ENCODE measurements at places on chromosomes 7 and 10. TPM values are rescaled to one million over a fixed set of nuclear protein-coding genes. Genes with fewer than 3 reads are reported as not detected.

DNA sequence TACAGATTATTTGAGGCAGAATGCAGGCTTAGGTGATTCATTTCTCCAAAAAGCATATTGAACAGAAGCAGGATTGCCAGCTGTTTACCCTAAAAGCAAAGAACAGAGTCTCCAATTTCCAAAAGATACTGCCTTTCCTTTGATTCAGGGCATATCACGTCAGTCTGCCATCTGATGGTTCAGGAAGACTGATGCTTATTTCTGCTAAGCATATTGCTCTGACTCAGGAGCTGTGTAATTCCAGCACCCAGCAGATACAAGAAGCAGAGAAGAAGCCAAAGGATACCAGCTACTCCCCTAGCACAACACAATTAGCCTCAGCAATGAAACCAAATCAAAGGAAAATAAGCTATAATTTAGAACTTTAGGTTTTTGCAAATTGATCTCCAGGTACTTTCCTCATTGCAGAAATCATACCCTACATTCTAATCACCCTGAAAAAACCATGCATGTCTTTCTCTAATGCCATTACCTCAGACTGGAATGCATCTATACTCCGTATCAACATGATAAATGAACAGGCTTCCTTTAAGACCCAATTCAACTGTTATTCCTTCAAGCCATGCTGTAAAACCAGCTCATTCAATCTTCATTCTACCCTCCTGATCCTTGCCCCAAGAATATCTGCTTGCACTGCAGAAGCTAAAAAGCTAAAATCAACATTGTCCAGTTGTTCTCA, 55.1 kb downstream of the ABI1 start:
- no peak overlapping the region for H3K27ac ChIP-seq
- H3K4me1 ChIP-seq = peaks cover 47% of the 10 kb centered on the region
- no peak overlapping the region for H3K4me3 ChIP-seq
- no peaks in the 10 kb centered on the region for H3K36me3 ChIP-seq
- H3K27me3 ChIP-seq = no peaks in the 10 kb centered on the region

DNA sequence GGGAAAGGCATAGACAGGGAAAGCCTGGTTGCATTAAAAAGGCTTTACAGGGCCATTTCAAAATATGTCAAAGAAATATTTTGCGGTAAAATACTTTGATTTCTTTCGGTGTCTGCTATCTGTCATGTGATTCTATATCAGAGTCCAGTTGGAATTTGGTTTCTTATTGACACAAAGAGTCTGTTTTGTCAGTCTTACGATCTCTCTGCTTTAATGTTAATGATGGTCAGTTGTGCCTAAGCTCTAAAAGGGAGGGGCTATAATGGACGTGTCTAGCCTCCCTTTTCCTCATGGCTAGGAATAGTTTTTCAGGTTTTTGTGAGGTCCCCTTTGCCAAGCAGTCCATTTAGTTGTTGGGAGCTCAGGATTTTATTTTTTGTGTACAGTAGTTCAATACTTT, 31.5 kb downstream of the ORC5 start:
- H3K36me3 ChIP-seq = peaks cover 35% of the 10 kb centered on the region
- H3K27me3 ChIP-seq = no peaks in the 10 kb centered on the region
- no peak for DNase-seq
- H3K4me1 ChIP-seq = no peaks in the 10 kb centered on the region
- H3K4me3 ChIP-seq = no peak overlapping the region

DNA sequence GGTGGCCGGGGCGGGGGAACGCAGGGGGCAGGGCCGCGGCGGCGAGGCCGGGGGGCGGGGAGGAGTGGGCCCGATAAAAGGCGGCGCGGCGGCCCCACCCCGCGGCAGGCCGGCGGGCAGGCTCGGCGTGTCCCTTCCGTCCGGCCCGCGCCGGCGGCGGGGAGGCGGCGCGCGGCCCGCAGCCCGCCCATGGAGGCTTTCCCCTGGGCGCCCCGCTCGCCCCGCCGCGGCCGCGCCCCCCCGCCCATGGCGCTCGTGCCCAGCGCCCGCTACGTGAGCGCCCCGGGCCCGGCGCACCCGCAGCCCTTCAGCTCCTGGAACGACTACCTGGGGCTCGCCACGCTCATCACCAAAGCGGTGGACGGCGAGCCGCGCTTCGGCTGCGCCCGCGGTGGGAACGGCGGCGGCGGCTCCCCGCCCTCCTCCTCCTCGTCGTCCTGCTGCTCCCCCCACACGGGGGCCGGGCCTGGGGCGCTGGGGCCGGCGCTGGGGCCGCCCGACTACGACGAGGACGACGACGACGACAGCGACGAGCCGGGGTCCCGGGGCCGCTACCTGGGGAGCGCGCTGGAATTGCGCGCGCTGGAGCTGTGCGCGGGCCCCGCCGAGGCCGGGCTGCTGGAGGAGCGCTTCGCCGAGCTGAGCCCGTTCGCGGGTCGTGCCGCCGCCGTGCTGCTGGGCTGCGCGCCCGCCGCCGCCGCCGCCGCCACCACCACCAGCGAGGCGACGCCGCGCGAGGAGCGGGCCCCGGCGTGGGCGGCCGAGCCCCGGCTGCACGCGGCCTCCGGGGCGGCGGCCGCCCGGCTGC, at the start of gene NANOS1:
Gene NANOS1, plus strand, starts transcription at position 102 of the 808 bp plus-strand sequence. Its CDS starts 88 bp downstream, at position 190.
- peaks cover 19% of the 10 kb centered on the region for H3K36me3 ChIP-seq
- peak within 1 kb of the TSS; percentile 83 for H3K4me3 ChIP-seq
- peaks cover 3% of the 10 kb centered on the region for H3K4me1 ChIP-seq

- H3K27me3 ChIP-seq = peaks cover 6% of the 10 kb centered on the region
- peak; percentile 8 for DNase-seq
Measured at GRCh38 chr10:114767101-114767985, 54.2 kb upstream of the FHIP2A start.

DNA sequence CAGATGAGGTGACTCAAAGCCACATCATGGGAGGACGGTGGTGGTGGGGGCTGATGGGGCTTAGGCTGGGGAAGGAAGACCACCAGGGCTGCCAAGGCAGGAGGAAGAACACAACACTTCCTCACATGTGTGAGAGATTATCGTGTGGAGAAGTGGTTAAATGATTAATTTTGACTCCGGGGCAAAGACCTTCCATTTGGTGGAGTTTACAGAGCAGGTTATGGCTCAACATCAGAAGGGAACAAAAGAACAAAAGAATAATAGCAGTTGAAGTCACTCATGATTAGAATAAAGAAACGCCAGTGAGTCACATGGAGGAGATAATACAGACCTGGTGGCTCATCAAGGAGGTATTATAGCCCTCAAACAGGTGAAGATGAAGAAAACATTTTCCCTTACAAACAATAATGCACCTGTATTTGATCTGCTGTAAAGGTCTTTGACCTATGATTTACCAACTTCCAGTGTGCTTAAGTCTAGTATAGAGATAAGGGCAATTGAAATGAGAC, 170.1 kb downstream of the PKD1L1 start:
- no peaks in the 10 kb centered on the region for H3K27me3 ChIP-seq
- no peak for DNase-seq
- H3K4me3 ChIP-seq = no peak overlapping the region
- no peaks in the 10 kb centered on the region for H3K36me3 ChIP-seq
- no peaks in the 10 kb centered on the region for H3K4me1 ChIP-seq

DNA sequence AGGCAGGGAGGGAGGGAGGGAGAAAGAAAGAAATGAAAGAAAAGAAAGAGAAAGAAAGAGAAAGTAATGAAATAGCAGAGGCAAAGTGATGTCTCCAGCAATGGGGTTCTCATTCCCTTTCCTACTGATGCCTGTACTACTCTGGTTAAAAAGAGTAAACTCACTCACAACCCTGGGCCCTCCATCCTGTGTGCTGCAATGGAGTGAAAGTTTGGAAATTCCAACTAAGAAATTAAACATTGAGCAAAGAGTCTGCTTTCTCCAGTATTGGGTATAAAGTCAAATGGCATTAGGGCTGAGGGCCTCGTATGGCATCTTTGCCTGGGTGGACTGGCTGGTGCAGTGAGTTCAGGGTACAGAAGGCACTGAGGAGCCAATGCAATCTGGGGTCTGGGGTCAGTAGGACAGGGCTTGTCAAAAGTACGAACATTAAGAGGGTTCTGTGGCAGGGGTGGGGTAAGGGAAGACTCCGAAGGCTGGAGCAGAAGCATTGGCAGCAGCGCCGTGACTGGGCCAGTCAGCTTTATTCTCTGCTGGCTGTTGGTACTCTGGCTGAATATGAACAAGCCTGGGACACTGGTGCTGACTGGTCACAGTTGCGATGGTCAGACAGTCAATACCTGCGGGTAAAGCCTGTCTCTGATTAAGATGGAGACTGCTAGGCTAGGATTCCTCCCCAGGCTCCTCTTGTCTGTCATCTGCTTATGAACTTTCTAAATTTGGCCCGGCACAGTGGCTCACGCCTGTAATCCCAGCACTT, 24.1 kb upstream of the TNS3 start:
- peaks cover 4% of the 10 kb centered on the region for H3K27me3 ChIP-seq
- H3K27ac ChIP-seq = no peak overlapping the region
- H3K4me1 ChIP-seq = no peaks in the 10 kb centered on the region
- H3K4me3 ChIP-seq = no peak overlapping the region

GRCh38 chr10:79610601-79611191, at the start of gene SFTPA1:
Gene SFTPA1 (plus strand): TSS chr10:79610939. CDS start chr10:79611826, 887 bp downstream.
- peaks cover 7% of the 10 kb centered on the region for H3K27me3 ChIP-seq
- H3K4me3 ChIP-seq = no peak within 1 kb of the TSS
- no peaks in the 10 kb centered on the region for H3K36me3 ChIP-seq

- peaks cover 20% of the 10 kb centered on the region for H3K4me1 ChIP-seq
- no peak for DNase-seq
- no peak overlapping the region for H3K4me3 ChIP-seq
- no peaks in the 10 kb centered on the region for H3K36me3 ChIP-seq
Measured at GRCh38 chr7:41446606-41447449, 256.1 kb downstream of the INHBA start.

GRCh38 chr10:76428551-76429367, 997.3 kb downstream of the LRMDA start:
- no peak overlapping the region for H3K27ac ChIP-seq
- H3K4me1 ChIP-seq = peaks cover 8% of the 10 kb centered on the region
- H3K4me3 ChIP-seq = no peak overlapping the region
- no peak for DNase-seq
- H3K36me3 ChIP-seq = no peaks in the 10 kb centered on the region

DNA sequence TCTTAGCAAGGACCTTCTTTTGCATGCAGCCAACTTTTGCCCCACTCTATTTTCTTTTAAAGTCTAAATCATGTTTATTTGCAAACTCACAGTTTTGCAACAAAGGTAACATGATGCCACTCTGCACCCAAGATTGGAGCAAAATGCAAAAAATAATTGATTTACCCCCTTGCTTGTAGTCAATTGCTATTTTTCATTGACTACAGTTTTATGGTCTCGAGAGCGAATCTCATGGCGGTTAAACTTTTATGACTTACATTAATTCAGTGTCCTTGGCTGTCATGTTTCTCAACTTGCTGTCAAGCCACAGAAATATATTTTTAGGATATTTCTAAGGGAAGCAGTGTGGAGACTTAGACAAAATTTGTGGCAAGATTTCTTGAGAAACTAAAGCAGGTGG, 110.0 kb upstream of the JCAD start:
- peaks cover 4% of the 10 kb centered on the region for H3K36me3 ChIP-seq
- H3K27me3 ChIP-seq = peaks cover 2% of the 10 kb centered on the region
- no peak overlapping the region for H3K4me3 ChIP-seq
- H3K27ac ChIP-seq = no peak overlapping the region
- H3K4me1 ChIP-seq = no peaks in the 10 kb centered on the region

GRCh38 chr10:87782721-87783120, 35.3 kb downstream of the ATAD1 start:
- no peak overlapping the region for H3K4me3 ChIP-seq
- no peaks in the 10 kb centered on the region for H3K4me1 ChIP-seq
- no peak overlapping the region for H3K27ac ChIP-seq
- no peak for DNase-seq

GRCh38 chr10:122127943-122128342, 139.0 kb downstream of the TACC2 start:
- H3K27me3 ChIP-seq = peaks cover 2% of the 10 kb centered on the region
- no peak overlapping the region for H3K27ac ChIP-seq
- no peak for DNase-seq
- H3K36me3 ChIP-seq = no peaks in the 10 kb centered on the region

GRCh38 chr7:42348631-42349030, 111.6 kb upstream of the GLI3 start:
- H3K4me1 ChIP-seq = peaks cover 12% of the 10 kb centered on the region
- DNase-seq = no peak
- H3K27ac ChIP-seq = no peak overlapping the region
- peaks cover 2% of the 10 kb centered on the region for H3K27me3 ChIP-seq
- H3K4me3 ChIP-seq = no peak overlapping the region
- no peaks in the 10 kb centered on the region for H3K36me3 ChIP-seq

- DNase-seq = peak; percentile 66
- H3K4me1 ChIP-seq = peaks cover 7% of the 10 kb centered on the region
- peaks cover 46% of the 10 kb centered on the region for H3K27me3 ChIP-seq
- no peak overlapping the region for H3K27ac ChIP-seq
Measured at GRCh38 chr7:97006055-97006815, 882 bp downstream of the DLX6 start.

- DNase-seq = no peak
- H3K4me3 ChIP-seq = no peak overlapping the region
- no peak overlapping the region for H3K27ac ChIP-seq
- peaks cover 11% of the 10 kb centered on the region for H3K4me1 ChIP-seq
Measured at GRCh38 chr10:4020631-4021030, 235.6 kb upstream of the KLF6 start.

- H3K4me3 ChIP-seq = no peak overlapping the region
- no peaks in the 10 kb centered on the region for H3K36me3 ChIP-seq
- no peak overlapping the region for H3K27ac ChIP-seq
- no peaks in the 10 kb centered on the region for H3K4me1 ChIP-seq
- H3K27me3 ChIP-seq = peaks cover 1% of the 10 kb centered on the region
- DNase-seq = no peak
Measured at GRCh38 chr10:63421591-63421990, 44.2 kb downstream of the JMJD1C start.

GRCh38 chr10:77823811-77824542, 102.6 kb downstream of the DLG5 start:
- H3K4me1 ChIP-seq = no peaks in the 10 kb centered on the region
- H3K4me3 ChIP-seq = no peak overlapping the region
- no peak overlapping the region for H3K27ac ChIP-seq
- no peak for DNase-seq
- no peaks in the 10 kb centered on the region for H3K27me3 ChIP-seq

DNA sequence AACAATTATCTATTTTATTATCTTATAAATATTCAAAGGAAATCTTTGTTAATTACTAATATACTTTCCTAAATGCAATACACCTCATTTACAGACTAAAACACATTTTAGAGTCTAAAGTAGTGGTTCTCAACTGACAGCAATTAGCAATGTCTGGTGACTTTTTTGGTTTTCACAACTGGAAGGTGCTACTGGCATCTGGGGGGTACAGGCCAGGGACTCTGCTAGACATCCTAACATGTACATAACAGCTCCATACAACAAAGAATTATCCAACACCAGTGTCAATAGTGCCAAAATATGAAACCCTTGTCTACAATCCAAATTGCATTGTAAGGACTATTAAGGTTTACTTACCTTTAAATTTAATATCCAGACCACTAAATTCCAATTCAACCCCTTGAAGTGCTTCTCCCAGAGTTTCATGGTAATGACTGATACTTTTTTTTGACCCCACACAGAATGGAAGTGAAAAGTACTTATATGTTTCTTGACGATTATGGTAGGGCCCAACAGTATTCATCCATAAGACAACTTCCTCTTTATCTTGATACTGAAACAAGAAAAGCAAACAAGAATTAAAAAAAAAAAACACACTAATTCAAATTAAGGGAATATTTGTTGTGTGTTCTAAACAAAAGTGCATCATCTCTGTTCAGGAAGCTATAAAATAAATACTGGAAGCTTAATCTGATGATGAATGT, 10.4 kb downstream of the TM9SF3 start:
- no peak overlapping the region for H3K27ac ChIP-seq
- no peak overlapping the region for H3K4me3 ChIP-seq
- H3K36me3 ChIP-seq = peaks cover 8% of the 10 kb centered on the region
- DNase-seq = no peak

PRTFDC1 gene
- total RNA-seq = 17.5 TPM

DYDC2 gene
- not detected for total RNA-seq

EPHB4 gene
- total RNA-seq = 288 TPM

PRLHR gene
- total RNA-seq = not detected

PSMC2 gene
- total RNA-seq = 80.5 TPM

PVRIG gene
- total RNA-seq = not detected

SYT15 gene
- 0.77 TPM for total RNA-seq

GGCT gene
- 34.0 TPM for total RNA-seq

PLCE1 gene
- total RNA-seq = 0.49 TPM
